ENCODE measurements at places on chromosomes 5 and 9.

GRCh38 chr9:96524764-96525163 is 74.8 kb downstream of the HABP4 start:
- DNase-seq: no peak

DNA sequence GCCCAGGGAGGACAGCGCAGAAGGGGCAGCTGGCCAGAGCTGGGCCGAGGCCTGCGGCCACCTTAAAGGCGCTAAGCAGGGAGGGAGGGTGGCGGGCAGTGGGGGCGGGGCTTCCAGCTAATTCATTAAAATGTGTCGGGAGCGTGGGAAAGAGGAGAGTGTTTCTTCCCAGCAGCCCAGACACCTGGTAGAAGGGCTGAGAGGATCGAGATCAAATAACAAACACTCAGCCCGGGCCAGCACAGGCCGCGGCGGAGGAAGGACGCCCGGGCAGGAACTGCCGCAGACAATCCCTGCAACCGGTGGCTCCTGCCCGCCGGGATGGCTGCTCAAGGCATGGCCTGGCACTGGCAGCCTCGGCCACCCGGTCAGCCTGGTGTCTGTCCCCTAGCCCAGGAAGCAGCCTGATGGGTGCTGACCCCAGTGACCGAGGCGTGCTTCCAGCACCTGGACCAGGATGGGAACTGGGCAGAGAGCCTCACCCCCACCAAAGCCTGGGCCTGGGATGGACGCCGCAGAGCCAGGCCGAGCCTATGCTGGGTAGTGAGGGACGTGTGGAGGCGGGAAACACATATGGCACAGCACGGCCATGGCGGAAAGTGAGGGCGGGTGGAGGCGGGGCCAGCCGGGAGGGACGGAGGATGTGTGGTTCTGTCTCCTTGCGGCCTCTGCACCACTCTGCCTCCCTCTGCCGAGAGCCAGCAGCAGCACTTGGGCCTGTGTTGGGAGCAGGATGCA is 3.2 kb upstream of the NRARP start:
- peak; percentile 68 for DNase-seq

GRCh38 chr5:60598424-60598823 is 101.5 kb downstream of the DEPDC1B start:
- DNase-seq: no peak

GRCh38 chr5:141790630-141791029 is 87.6 kb downstream of the PCDH1 start:
- no peak for DNase-seq

GRCh38 chr5:154222414-154222813 is 31.9 kb downstream of the GALNT10 start:
- DNase-seq: no peak

DNA sequence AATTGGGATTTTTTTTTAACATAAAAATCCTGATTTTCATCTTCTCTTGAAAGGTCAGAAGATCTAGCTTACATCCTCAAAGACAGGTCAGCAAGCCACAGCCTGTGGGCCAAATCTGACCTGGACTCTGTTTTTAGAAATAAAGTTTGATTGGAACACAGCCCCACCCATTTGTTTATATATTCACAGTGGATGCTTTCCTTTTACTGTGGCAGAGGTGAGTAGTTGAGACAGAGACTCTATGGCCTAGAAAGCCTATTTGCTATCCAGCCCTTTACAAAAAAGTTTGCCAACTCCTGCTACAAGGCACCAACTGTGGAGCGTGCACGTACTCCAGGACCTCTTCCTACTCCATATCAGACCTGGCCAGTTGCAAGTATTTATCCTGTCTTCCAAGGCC is 13.4 kb upstream of the CCNJL start:
- DNase-seq: no peak

GRCh38 chr5:82106756-82107155 is 134.9 kb downstream of the ATG10 start:
- no peak for DNase-seq

DNA sequence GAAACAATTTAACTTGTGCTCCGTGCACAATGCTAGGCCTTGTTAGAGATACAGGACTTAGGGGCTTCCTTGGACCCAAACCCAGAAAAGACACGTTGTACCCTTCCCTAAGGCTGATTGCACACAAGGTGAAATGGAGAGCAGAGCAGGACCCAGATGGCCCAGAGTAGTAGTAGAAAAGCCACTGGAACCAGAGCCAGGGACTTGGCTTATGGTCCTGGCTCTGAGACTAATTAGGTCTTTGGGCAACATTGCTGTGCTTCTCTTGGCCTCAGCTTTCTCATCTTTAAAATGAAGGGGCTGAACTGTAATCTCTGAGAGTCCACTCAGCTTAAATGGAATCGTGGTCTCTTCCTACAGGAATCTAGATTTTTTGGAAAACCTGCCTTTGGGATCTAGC is 42.3 kb downstream of the EBF1 start:
- no peak for DNase-seq

DNA sequence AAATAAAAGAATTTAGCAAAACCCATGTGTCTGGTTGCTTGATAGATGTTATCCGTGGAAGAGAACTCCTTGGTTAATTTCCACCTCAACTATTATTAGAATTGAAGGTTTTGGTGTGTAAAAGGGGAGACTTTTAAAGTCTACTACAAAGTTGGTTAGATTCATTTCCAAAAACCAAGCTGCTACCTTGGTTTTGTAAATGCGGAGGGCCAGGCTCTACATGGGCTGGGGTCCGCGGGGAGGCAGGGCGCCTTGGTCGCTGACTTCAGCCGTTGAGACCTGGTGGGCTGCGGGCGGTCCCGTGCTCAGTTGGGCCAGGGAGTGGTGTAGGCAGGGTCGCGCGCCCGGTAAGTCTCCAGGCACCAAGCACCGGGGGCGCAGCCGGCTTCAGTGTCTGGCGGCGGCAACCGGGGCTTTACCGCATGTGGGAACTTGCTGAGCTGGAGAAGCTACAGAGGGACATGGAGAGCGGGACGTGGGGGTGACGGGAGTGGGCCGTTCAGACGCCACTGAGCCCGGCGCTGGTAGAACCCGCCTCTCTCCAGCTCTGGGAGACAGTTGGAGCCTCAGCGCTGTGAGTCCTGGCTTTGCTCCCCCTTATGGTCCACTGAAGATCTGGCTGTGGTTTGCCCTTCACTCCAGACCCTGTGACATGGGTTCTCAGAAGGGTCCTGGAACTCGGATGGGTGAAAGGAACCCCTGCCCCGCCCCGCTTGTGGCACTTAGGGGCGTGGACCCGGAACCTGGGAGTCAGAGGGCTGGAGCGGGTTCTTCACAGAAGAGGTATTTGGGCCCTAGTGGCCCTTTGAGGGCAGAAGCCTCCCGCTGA is 11.8 kb downstream of the NR2F1 start:
- DNase-seq: no peak

DNA sequence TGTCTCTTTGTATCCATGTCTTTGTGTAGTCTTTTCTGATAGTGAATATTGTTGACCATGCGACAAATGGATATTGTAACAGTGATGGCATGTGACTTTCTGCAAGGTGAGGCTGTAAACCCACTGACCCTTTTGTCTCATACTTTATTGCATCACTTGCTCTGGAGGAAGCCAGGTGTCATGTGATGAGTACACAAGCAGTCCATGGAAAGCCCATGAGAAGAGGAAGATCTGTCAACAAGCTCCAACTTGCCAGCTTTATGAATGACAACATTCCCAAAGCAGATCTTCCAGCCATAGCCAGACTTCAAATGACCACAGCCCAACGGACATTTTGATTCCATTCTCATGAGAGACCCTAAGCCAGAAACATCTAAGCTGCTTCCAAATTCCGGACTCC is 450.1 kb upstream of the ACTBL2 start:
- DNase-seq: peak; percentile 26

GRCh38 chr5:157658893-157659292 is 6.7 kb upstream of the SOX30 start:
- DNase-seq: no peak

GRCh38 chr9:13282998-13283397 is 3.5 kb upstream of the MPDZ start:
- no peak for DNase-seq

DNA sequence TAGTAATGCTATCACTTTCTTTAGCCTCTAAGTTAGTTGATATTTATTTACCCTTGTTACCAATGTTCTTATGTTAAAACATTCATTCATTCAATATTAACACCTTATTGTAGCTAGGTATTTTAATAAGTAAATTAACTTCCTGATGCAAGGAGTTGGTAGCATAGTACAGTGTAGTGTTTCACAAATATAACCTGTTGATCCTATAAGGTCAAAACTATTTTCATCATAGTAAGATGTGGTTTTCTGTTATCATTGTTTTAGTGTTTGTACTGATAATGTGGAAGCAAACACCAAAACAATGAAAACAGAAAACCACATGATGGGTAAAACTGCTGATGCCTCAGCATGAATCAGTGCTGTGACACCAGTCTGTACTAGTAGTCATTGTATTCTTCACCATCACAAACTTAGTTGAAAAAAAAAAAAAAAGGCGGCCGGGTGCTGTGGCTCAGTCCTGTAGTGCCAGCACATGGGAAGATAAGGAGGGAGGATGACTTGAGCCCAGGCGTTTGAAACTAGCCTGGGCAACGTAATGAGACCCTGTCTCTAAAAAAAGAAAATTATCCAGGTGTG is 36.5 kb downstream of the ZCCHC7 start:
- DNase-seq: no peak

DNA sequence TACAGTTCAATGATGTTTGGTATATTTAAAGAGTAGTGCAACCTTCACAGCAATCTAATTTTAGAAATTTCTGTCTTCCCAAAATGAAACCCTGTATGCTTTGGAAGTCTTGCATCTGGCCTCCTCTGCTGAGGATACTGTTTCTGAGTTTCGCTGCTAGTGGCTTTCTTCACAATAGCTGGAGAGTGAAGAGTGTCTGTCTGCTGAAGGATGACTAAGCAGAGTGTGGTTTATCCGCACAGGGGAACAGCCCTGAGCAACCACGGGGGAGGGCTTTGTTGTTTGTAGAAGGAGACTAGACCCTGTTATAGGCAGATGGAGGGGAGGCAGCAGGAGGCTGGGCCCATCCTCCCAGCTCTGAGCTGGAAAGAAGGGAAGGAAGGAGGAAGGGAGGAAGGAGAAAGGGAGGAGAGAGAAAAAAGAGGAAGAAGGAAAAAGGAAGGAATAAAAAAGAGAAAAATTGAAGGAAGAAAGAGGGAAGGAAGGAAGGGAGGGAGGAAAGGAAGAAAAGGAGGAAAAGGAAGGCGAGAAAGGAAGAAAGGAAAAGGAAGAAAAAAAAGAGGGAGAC is 10.5 kb upstream of the IRX2 start:
- DNase-seq: no peak

DNA sequence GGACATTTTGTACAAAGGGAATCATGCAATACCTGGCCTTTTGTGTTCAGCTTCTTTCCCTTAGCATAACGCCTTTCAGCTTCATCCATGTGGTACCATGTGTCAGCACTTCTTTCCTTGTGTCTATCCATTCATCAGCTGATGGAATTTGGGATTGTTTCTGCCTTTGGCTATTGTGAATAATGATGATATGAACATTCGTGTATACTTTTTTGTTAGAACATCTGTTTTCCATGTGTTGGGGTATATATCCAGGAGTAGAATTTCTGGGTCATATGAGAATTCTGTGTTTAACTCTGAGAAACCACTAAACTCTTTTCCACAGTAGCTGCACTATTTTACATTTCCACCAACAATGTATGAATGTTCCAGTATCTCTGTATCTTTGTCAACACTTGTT is 14.8 kb upstream of the PRRC2B start:
- DNase-seq: no peak

DNA sequence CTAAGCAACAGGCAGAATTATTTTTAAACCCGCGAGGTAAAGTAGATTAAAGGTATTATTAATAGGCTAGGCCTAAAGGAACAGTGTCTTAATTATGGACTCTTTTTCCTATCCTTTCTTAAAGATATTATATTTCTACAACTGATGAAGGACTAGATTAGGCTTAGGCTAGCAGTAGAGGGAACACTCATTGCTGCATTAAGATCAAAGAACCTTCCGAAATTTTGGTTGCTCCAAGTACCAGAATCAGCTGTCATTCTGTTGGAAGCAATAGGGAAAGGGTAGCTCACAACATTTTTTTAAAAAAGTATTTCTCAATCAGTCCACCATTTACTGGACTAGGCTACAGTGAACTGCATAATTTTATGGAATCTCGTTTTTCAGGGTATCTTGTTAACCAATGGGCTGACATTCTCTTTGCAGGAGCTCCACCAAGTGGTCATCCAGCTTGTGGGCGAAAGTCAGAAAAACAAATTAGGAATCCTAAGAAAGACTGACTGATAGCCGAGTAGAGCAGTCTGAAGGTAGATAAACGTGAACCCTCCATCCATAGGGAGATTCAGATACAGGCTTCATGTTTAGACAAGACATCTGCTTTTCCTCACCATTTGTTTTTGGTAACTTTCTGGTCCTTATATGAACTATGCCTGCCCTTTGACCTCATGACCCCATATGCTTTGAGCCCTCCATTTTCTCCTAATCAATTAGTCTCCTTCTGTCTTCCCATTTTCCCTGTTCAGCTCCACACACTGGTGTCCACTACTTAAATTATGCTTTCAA is 103.6 kb upstream of the CHD1 start:
- peak; percentile 54 for DNase-seq

DNA sequence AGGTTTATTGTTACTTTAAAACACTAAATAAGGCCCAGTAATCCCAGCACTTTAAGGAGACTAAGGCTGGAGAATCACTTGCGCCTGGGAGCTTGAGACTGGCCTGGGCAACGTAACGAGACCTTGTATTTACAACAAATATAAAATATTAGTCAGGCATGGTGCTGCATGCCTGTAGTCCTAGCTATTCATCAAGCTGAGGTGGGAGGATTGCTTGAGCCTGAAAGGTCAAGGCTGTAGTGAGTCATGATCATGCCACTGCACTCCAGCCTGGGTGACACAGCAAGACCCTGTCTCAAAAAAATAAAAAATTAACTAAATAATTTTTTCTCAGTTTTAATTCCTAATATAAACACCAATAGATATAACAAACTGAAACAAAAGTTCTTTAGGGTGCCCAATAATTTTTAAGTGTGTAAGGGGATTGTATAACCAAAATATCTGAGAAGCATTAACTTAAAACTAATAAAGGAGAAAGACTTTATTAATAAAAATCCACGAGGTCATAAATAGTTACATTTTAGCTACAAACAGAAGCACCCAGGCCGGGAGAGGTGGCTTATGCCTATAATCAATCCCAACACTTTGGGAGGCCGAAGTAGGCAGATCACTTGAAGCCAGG is 32.7 kb downstream of the FAM13B start:
- no peak for DNase-seq

GRCh38 chr5:94691291-94691690 is 72.8 kb downstream of the SLF1 start:
- DNase-seq: no peak

DNA sequence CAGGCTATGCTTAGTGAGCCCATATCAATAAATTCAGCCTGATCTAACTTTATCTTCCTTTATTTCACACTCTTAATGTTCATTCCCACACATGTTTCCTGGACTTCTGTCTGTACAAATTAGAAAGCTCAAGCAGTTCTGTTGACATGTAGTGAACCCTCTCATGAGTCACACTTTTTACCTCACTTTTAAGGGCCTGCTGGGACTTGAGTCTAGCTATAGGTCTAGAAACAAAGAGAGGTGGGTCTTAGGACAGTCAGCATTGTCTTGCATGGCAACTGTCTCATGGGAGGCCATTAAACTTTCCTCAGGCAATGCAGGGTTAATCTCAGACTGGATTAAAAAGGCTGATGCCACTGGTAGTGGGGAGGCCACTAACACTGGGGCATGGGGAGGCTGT is 8.6 kb upstream of the CCNH start:
- DNase-seq: no peak

Measured in large intestine (tissue), 12 donors.